ENCODE measurements at places on chromosomes 5 and 9. TPM values are rescaled to one million over a fixed set of nuclear protein-coding genes. Genes with fewer than 3 reads are reported as not detected.

Gene PPIC
- total RNA-seq, result 33.9 TPM

Gene UBE2R2
- total RNA-seq, result 42.9 TPM

Gene SPINK13
- total RNA-seq, result not detected

Gene ROR2
- total RNA-seq, result 8.7 TPM

Gene ARSK
- 6.3 TPM for total RNA-seq

Gene GPR151
- total RNA-seq, result not detected

Gene NOXA1
- 0.82 TPM for total RNA-seq

Gene HNRNPK
- total RNA-seq, result 581 TPM

Gene GPX8
- 38.8 TPM for total RNA-seq

Gene ATOSB
- 43.1 TPM for total RNA-seq

Gene RANBP3L
- not detected for total RNA-seq

Gene TNPO1
- total RNA-seq, result 126 TPM

Gene PCDHB14
- 1.7 TPM for total RNA-seq

Gene GNA14
- 0.17 TPM for total RNA-seq

Gene PCDHGC5
- total RNA-seq, result 1.8 TPM

Gene C5orf47
- not detected for total RNA-seq

Gene SHISAL2B
- not detected for total RNA-seq

Gene OR13J1
- total RNA-seq, result not detected

Gene RFESD
- 2.1 TPM for total RNA-seq

Gene PCDHGA7
- 4.7 TPM for total RNA-seq

Gene ARID3C
- total RNA-seq, result 0.17 TPM

Gene PCDHGB1
- 1.0 TPM for total RNA-seq

Gene RASGRF2
- total RNA-seq, result 0.19 TPM

Gene MYOT
- 0.12 TPM for total RNA-seq

Gene MTAP
- 96.9 TPM for total RNA-seq

Gene FOXD4L6
- 0.40 TPM for total RNA-seq

Gene FKTN
- total RNA-seq, result 30.0 TPM

Gene PCDHGA11
- 8.5 TPM for total RNA-seq

Gene MEGF9
- total RNA-seq, result 31.5 TPM

Gene NAA35
- 42.1 TPM for total RNA-seq

Gene GADD45G
- not detected for total RNA-seq

Gene COL5A1
- total RNA-seq, result 22.8 TPM

Gene PLPP7
- 0.50 TPM for total RNA-seq

Gene FCHSD1
- total RNA-seq, result 23.7 TPM

Gene ACOT12
- not detected for total RNA-seq

Gene F2RL2
- total RNA-seq, result 0.17 TPM

Gene CARTPT
- not detected for total RNA-seq

Gene SOHLH1
- total RNA-seq, result not detected

All from mammary epithelial cell (primary cell).